Epithelial cell of proximal tubule (primary cell): ENCODE measurements at places on chromosomes 16 and 17.

GRCh38 chr17:39339272-39339671 is 62.2 kb downstream of the FBXL20 start:
- DNase-seq = no peak

DNA sequence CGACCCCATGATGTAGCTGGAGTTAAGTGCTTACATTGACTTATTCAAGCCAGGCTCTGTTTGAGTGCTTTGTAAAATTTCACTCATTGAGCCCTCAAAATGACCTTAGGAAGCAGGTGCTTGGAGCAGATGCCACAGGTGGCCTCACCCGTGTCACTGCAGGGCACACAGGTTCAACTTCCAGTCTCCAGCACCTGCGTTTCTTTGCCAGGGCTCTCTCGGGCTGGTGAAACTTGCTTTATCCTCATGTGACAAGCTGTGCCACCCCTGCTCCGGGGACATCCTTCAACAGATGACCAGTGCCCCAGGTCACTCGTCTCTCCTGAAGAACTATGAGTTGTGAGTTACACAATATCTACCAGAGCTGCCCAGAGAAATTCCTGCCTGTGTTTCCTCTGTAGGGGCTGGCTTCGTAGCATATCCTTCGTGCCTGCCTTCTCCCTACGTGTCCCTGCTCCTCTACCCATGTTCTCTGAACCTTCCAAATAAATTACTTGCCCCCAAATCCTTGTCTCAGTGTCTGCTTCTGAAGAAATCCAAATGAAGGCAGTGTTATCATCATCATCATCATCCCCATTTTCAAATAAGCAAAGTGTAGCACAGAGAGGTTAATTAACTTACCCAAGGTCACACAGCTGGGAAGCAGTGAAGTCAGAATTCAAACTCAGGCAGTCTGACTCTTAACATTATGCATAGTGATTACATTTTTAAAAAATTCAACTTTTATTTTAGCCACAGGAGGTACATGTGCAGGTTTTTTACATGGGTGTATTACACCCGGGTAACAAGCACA is 352.5 kb downstream of the NPIPA8 start:
- DNase-seq = no peak

- no peak for DNase-seq
Observed at GRCh38 chr17:76547183-76547641, 7.4 kb downstream of the PRCD start.

DNA sequence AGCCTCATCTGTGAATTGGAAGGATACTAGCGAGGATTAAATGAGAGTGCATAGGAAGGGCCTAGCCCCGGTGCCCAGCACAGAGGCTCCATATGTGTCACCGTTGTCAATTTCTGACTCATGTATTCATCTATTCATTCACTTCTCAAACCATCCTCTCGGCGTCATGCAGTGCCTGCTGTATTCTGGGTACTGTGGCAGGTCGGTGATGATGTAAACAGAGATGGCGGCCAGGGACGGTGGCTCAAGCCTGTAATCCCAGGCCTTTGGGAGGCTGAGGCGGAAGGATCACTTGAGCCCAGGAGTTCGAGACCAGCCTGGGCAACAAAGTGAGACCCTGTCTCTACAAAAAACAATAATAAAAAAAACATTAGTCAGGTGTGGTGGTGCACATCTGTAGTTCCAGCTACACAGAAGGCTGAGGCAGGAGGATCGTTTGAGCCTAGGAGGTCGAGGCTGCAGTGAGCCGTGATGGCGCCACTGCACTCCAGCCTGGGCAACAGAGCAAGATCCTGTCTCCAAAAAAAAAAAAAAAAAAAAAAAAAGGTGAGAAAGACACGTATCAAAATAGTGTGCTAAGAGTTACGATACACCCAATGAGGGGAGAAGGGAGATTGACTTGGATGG is 4.3 kb upstream of the PPP1R1B start:
- DNase-seq = no peak

DNA sequence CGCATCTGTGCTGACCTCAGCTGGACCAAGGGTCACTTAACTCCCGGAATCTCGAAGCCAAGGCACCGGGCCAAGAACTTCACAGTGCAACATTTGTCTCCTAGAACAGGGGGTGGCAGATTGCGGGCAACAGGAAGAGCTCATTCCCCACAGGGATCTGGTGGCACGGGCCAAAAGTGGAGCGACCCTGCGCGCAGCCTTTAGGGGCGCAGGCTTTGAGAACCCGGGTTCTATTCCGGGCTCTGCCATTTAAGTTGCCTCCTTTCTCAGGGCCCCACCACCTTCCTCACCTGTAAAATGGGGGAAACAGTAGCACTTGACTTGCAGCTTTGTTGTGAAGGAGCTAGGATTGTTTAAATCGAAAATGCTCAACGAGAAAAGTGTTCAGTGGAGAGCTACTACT is 651 bp downstream of the SHMT1 start:
- DNase-seq = peak; percentile 74

DNA sequence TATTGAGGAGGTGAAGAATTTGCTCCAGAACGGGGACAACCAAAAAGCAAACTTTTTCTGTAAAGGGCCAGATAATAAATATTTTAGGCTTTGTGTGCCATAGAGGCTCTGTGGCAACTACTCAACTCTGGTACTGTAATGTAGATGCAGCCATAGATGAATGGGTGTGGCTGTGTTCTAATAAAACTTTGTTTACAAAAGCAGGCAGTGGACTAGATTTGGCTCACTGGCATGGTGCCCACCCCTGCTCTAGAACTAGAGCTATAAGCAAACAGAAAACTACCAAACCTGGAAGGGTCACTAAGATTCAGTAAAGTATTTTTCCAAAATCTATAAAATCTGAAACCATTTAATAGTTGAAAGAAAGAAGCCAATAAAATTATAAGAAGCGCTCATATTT is 24.6 kb upstream of the SMURF2 start:
- DNase-seq = no peak

- DNase-seq = no peak
Observed at GRCh38 chr16:9393591-9393990, 302.1 kb downstream of the HAPSTR1 start.

- no peak for DNase-seq
Observed at GRCh38 chr17:60864708-60865005, 187.0 kb downstream of the BCAS3 start.

GRCh38 chr16:81437865-81438264 is 6.7 kb upstream of the CMIP start:
- DNase-seq = no peak

- DNase-seq = no peak
Observed at GRCh38 chr17:2796164-2797125, at the start of gene RAP1GAP2. Gene RAP1GAP2, plus strand, starts transcription at chr17:2796438. Its CDS starts 90 bp downstream, at chr17:2796528.

GRCh38 chr17:49508061-49508865 is 13.2 kb downstream of the NGFR start:
- no peak for DNase-seq

DNA sequence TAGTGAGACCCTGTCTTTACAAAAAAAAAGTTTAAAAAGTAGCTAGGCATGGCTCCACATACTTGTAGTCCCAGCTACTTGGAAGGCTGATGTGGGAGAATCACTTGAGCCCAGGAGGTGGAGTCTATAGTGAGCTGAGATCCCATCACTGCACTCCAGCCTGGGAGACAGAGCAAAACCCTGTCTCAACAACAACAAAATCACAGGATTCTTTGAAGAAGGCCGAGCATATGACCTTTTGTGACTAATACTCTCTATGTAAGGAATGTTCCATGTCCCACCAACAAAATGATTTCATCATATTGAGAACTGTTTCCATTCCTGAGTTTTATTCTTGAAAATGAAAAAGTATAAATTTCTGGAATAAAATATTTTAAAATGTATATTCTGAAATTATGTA is 58.9 kb upstream of the EFCAB3 start:
- peak; percentile 13 for DNase-seq

DNA sequence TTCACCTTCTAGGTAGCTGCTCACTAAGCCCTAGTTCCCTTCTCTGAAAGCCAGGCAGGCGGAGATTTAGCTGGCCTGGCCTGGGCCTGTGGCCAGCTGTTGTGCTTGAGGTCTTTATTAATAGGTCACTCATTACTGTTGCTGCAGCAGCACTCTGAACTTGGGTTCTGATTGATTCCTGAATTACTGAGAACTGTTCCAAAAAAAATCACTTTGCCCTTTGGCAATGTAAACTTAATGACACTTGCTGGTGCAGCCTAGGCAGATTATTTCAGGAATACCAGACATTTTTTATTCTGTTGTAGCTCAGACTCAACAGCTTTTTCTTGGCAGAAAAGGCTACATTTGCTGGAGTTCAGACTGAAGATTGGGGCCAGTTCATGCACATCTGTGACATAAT is 2.7 kb downstream of the TOM1L1 start:
- DNase-seq = peak; percentile 69

DNA sequence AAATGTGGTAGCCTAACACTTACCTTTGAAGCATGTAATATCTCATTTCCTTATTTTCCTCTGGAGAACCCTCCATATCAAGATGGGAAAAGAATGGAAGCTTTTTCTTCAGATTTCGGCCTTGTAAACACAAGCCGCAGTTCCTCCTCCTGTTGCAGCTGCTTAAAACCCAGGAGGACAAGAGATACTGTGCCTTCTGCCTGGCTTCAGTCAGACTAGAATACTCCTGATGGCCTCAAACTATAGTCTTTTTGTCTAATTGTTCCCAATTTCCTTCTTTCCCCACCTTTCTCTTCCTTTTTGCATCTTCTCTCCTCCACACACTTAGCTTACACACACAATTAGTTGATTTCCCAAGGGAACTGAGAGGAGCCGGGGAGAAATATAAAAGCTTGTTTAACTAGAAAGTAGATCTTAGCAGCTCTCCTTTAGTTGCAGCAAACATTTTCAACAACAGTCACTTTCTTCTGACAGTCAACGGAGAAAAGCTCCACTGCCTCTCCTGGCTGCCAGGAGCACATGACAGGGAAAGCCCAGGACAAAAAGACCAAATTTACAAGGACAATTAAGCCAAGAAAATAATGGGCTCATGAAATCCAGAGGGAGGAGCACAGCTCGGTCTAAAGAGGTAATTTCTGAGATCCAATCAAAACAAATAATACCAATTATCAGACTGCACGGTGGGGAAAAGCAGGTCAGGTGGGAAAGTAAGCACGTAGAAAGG is 76.4 kb upstream of the C17orf78 start:
- no peak for DNase-seq

DNA sequence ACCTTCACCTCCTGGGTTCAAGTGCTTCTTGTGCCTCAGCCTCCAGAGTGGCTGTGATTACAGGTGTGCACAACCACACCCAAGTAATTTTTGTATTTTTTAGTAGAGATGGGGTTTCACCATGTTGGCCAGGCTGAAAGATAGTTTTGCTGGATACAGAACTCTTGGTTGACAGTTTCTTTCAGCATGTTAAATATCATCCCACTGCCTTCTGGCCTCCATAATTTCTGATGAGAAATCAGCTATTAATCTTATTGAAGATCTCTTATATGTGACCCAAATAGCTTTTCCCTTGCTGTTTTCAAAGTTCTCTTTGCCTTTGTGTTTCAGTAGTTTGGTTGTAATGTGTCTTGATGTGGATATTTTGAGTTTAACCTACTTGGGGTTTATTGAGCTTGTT is 50.3 kb upstream of the BRD7 start:
- no peak for DNase-seq

- no peak for DNase-seq
Observed at GRCh38 chr16:86299882-86300610, 210.3 kb upstream of the FOXF1 start.

DNA sequence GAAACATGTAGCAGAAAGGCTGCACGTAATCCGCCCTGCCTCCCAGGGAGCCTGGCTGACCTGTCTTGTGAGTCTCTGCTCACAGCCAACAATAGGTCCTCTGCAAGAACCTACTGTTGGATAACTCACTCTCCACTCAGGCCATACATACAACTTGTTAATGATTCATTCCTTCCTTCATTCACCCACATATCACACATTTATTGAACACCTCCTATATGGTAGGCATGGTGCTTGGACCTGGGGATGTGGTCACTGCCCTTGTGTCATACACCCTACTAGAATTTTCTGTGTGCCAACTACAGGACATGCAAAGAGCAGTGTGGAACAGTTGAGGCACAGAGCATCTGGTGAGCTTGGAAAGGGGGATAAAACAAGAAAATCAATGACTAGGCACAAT is 28.1 kb upstream of the HNF1B start:
- no peak for DNase-seq

DNA sequence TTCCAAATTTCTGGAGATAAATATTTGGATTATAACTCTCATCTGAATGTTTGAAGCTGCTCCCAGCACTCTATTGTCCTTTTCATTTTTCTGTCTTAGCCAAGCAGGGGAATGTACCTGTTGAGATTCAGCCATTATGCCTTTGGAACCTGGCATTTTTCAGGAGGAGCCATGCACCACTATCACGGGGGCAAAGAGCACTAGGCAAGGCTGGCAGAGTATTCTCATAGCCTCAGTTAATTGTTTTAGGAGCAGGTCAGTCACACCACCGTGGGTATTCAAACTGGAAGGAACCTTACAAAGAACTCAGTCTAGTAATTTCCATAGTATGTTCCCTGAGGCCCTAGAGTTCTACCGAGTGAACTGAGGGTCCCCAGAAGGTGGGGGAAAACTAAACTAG is 348.9 kb downstream of the TMEM114 start:
- no peak for DNase-seq

DNA sequence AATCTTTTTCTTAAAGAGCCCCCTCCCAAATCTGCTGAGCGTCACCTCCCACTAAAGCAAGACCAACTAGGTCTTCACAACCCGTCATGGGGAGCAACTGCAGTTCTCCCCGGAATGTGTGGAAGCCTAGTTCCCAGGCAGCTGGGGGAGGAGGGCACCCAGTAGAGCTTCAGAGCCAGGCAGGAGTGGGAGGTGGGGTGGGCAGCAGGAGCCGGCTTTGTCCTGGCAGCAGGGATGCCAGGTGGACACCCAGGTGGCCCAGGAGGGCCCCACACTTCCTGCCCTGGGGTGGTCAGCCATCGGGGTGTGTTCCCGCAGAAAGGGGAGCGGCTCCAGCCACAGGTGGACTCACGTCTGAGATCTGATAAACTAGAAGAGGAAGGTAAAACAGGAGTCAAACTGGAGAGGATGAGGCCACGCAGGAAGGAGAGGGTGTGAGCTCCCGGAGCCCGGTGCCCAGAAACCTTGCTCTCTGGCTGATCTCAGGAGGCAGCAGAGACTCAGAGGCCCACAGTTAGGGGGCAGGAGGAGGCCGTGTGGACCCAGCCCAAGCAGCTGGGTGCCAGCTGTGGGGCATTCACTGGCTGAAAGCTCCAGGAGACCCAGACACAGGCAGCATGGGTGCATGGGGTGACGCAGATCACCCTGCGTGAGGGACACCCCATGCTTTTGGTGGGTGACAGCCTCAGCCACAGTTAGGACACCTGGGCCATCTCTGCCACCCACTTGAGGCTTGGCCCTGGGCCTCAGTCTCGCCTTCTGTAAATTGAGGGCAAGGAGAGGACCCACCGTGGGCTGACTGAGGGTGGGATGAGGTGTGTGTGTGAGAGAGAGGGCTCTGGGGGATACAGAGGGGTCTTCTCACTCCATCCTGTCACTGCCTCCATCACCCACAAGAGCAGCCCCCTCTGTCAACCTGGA is 260.8 kb upstream of the TNRC6C start:
- DNase-seq = no peak

DNA sequence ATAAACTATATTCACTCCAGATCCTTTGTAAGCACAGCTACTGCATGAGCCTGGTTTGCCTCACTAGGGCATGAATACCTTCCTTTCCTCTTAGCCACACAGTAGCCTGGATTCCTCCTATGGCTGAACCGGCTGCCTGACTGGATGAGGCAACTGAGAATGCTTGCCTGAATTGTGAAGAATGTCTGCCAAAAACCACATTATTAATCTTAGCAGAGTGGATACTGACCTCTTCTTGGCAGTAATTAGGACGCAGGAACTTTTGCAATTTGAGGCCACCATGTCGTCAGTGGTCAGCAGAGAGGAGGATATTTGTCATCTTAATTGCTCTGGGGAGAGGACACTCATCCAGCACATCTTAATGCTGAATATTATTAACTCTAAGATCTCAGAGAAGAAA is 651.8 kb upstream of the GOT2 start:
- no peak for DNase-seq
